T-cell (primary cell): ENCODE measurements at places on chromosomes 6 and 20.

DNA sequence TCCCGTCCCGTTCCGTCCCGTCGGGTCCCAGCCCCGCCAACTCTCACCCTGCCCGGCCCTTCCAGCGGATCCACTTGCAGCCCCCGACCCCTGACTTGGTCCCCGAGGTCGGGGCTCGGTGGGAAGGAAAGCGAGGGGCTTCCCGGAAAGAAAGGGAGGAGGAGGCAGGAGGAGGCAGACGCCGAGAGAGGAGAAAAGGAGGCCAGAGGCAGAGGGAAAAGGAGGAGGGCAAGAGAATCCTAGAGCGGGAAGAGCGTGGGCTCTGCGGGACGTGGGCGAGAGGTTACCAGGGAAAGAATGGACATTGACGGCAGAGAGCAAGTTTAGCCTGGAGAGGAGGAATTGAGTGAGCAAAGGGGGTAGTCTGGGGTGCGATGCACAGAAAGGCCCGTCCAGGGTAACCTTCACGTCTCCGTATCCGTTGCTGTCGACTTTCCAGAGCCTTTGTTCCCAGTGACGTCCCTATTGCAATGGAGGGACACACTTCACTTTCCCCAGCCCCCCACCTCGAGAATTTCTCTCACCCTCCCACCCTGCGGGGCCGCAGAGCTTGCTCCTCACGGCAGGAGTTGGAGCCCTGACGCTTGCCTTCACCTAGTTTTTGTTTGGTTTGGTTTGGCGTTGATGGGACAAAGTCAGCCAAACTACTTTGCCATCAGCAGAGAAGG, 477 bp upstream of the MOXD1 start:
- peaks cover 24% of the 10 kb centered on the region for H3K27me3 ChIP-seq
- no peaks in the 10 kb centered on the region for H3K36me3 ChIP-seq

GRCh38 chr20:35116258-35116657, 23.7 kb upstream of the TRPC4AP start:
- no peak for DNase-seq
- H3K4me3 ChIP-seq, result no peak overlapping the region
- no peaks in the 10 kb centered on the region for H3K4me1 ChIP-seq
- no peaks in the 10 kb centered on the region for H3K27me3 ChIP-seq

- no peak overlapping the region for H3K27ac ChIP-seq
- no peaks in the 10 kb centered on the region for H3K4me1 ChIP-seq
- H3K27me3 ChIP-seq, result peaks cover 3% of the 10 kb centered on the region
These were observed 95.1 kb downstream of the LIN28B start for GRCh38 chr6:105051941-105052471.

DNA sequence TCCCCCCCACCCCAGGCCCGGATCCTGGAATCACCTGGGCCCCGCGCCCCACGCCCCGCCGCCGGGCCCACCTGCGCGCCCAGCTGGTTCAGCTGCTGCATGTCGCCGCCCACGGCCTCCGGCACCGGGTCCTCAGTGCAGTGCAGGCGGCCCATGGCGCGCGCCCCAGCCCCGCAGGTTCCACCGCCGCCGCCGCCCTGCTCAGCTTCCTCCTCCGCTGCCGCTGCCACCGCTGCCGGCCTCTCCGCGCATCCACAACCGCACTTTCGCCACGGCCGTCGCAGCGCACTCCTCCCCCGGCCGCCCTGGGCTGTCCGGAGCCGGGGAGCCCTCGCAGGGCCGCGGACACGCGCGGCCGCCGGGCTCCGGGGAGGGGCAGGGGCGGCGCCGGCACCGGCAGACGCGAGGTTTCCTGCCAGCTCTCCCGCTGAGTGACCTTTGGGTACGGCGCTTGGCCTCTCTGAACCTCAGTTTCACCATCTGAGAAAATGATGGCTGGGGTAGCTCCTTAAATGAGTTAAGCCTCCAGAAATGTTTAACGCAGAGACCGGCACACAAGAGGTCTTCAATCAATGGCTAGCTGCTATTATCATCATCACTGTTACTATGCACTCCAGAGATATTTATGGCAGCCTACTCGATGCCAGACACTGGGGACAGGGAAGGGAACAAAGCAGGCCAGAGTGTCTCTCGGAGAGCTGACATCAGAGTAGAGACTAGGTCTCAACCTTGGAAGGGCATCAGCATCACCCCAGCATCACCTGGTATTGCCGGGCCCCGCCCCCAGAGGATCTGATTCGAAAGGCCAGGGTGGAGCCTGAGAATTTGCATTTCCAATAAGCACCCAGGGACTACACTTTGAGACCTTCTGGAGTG, at the start of gene COMMD7:
Gene COMMD7, minus strand, starts transcription at position 231 of the 876 bp plus-strand sequence. Its CDS starts 76 bp downstream, at position 155.
- peak within 1 kb of the TSS; percentile 63 for H3K4me3 ChIP-seq
- H3K27ac ChIP-seq, result peak within 1 kb of the TSS; percentile 91
- no peaks in the 10 kb centered on the region for H3K36me3 ChIP-seq
- peaks cover 6% of the 10 kb centered on the region for H3K4me1 ChIP-seq
- H3K27me3 ChIP-seq, result no peaks in the 10 kb centered on the region
- DNase-seq, result peak; percentile 51

- H3K4me1 ChIP-seq, result no peaks in the 10 kb centered on the region
- H3K27me3 ChIP-seq, result peaks cover 9% of the 10 kb centered on the region
- no peak overlapping the region for H3K27ac ChIP-seq
- H3K36me3 ChIP-seq, result no peaks in the 10 kb centered on the region
- no peak overlapping the region for H3K4me3 ChIP-seq
These were observed 12.9 kb upstream of the JARID2 start for GRCh38 chr6:15232836-15233510.

DNA sequence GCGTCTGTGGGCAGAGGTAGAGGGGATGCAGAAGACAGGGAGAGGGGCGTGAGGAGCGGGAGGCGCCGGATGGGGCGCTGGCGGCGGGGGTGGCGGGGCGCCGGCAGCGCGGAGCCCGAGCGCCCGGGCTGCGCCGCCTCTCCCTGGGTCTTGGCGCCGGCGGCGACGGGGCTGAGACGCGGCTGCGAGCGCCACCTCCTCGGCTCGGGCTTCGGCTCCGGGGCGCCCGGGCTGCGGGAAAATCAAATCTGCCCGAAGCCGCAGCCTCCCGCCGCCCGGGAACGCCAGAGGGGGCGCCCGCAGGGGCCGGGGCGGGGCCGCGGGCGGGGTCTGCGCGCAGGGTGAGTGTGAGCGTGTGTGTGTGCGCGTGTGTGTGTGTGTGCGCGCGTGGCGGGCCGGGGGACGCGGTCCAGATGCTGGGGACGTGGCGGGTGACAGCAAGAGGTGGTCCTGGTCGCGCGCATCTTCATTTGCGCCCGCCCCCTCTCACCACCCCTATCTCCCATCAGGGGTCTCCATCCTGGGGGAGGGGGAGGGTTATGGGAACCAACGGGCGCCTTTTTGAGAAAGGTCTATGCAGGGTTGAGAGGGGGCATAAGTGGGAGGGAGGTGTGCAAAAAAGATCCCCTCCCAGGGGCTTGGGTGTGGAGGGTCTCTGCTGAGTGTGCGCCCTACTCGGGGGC, 646 bp upstream of the CPNE5 start:
- no peaks in the 10 kb centered on the region for H3K36me3 ChIP-seq
- peaks cover 18% of the 10 kb centered on the region for H3K4me1 ChIP-seq
- DNase-seq, result no peak
- H3K27me3 ChIP-seq, result no peaks in the 10 kb centered on the region
- H3K27ac ChIP-seq, result no peak overlapping the region

DNA sequence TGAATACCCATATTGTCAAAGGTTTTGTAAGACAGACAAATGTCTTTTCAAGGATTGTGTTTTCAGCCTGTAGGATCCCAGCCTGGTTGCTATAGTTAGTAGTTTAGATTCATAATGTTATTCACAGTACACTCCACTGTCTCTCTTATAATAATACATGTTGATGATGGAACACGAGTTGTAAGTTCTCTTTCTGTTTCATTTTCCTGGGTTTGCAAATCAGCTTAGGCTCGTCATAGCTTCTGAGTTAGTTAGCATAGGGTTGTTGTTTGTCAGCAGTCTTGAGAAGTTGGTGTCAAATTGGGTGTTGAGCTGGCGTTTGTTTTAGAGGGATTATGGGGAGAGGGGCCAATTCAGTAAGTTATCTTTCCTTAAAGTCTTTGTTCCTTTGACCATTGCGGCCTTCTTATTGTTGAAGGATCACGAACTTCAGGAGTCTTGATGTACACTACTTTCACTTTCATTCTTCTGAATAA, 45.8 kb downstream of the QKI start:
- DNase-seq, result peak; percentile 5
- peaks cover 33% of the 10 kb centered on the region for H3K4me1 ChIP-seq
- H3K27me3 ChIP-seq, result no peaks in the 10 kb centered on the region
- H3K27ac ChIP-seq, result peak overlapping the region; percentile 94
- peak overlapping the region; percentile 62 for H3K4me3 ChIP-seq
- no peaks in the 10 kb centered on the region for H3K36me3 ChIP-seq

DNA sequence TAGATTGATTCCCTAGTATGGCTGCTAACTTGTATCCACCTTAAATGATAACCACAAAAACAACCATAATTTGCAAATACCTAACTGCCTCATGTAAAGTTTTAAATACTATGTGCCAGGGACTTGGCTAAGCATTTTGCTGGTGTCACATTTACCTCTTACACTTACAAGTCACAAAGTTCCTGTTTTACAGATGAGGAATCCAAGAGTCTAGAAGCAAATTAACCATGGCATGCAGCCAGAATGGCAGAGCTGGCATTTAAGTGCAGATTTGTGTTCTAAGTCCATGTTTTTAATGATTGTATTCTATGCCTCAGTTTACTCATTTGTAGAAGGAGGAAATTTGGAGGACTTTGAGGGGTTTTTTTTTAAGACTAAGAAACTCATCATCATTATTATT, 696.7 kb downstream of the PTPRT start:
- no peak for DNase-seq
- no peak overlapping the region for H3K27ac ChIP-seq
- no peaks in the 10 kb centered on the region for H3K36me3 ChIP-seq
- no peaks in the 10 kb centered on the region for H3K4me1 ChIP-seq
- no peaks in the 10 kb centered on the region for H3K27me3 ChIP-seq

DNA sequence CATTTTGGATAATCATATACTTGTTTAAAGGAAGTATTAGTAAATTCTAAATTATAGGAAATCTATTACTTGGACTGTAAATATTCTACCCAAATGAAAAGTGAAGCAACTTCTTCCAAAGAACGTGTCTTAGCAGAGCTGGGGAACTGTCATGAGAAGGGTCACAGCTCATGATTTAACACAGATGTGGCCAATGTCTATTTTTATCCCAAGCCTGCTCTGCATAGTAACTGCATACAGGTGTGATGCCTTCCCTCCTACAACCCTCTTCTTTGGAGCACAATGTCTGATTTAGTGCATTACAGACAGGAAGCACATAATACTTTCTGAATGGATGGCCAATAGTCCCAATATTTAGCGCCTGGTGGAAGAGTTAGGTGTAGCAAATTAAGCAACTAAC, 138.7 kb upstream of the THEMIS start:
- H3K27ac ChIP-seq, result no peak overlapping the region
- no peak for DNase-seq
- no peaks in the 10 kb centered on the region for H3K4me1 ChIP-seq
- no peaks in the 10 kb centered on the region for H3K27me3 ChIP-seq
- no peaks in the 10 kb centered on the region for H3K36me3 ChIP-seq
- no peak overlapping the region for H3K4me3 ChIP-seq

GRCh38 chr6:158143700-158144099, 24.4 kb downstream of the SERAC1 start:
- no peak overlapping the region for H3K27ac ChIP-seq
- DNase-seq, result no peak
- no peaks in the 10 kb centered on the region for H3K36me3 ChIP-seq
- H3K4me1 ChIP-seq, result no peaks in the 10 kb centered on the region

DNA sequence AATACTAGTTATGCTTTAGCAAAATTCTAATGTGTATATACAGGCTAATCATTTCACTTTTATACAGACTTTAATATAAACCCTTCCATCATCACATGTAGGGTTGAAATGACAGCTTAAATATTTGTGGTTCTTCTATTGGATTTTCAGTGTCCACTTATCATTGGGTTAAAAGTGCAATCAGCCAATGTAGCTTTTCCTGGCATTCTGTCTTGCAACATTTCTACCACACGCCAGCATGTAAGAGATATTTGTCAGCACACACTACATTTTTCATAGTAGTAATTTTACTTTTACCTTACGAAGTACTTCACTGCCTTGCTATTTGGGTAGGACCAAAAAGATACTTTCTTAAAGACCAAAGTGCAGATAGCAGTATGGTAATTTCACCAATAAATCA, 252.0 kb downstream of the TBX18 start:
- no peak overlapping the region for H3K27ac ChIP-seq
- DNase-seq, result no peak
- H3K4me3 ChIP-seq, result no peak overlapping the region
- H3K36me3 ChIP-seq, result no peaks in the 10 kb centered on the region
- no peaks in the 10 kb centered on the region for H3K4me1 ChIP-seq

- no peaks in the 10 kb centered on the region for H3K4me1 ChIP-seq
- no peak for DNase-seq
- H3K27me3 ChIP-seq, result peaks cover 21% of the 10 kb centered on the region
- H3K36me3 ChIP-seq, result no peaks in the 10 kb centered on the region
These were observed 13.0 kb upstream of the TGM2 start for GRCh38 chr20:38178065-38178491.

GRCh38 chr6:41966961-41967311, 25.3 kb upstream of the CCND3 start:
- H3K27ac ChIP-seq, result no peak overlapping the region
- H3K36me3 ChIP-seq, result peaks cover 44% of the 10 kb centered on the region
- peaks cover 4% of the 10 kb centered on the region for H3K4me1 ChIP-seq
- H3K4me3 ChIP-seq, result no peak overlapping the region

- peaks cover 57% of the 10 kb centered on the region for H3K27me3 ChIP-seq
- H3K36me3 ChIP-seq, result no peaks in the 10 kb centered on the region
- no peak within 1 kb of the TSS for H3K4me3 ChIP-seq
- no peak for DNase-seq
These were observed at the start of gene PSORS1C1 for GRCh38 chr6:31114541-31114878. PSORS1C1 (plus strand) TSS chr6:31114800; CDS start chr6:31129633, 14,833 bp downstream.

GRCh38 chr6:44133003-44133931, 5.9 kb downstream of the TMEM63B start:
- no peak for DNase-seq
- no peak overlapping the region for H3K27ac ChIP-seq
- peaks cover 3% of the 10 kb centered on the region for H3K36me3 ChIP-seq
- H3K4me1 ChIP-seq, result no peaks in the 10 kb centered on the region

DNA sequence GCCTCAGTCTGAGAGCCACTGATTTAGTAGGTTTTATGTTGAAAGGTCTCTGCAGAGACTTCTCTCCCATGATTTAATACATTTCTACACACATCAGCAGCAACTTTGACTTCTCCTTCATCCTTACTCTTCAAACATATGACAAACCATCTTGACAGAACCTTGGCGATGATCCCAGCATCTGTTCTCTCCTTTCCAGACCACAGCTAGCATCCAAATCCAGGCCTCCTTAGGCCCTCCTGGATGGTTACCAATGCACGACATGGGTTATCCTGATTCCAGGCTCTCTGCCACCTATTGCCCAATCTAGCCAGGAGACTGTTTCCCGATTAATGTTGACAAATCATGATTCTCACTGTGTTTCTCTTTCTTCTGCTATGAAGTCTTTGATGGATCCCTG, 16.8 kb downstream of the LAMA4 start:
- H3K4me3 ChIP-seq, result no peak overlapping the region
- H3K27me3 ChIP-seq, result no peaks in the 10 kb centered on the region
